ENCODE measurements at places on chromosomes 16 and 17. TPM values are rescaled to one million over a fixed set of nuclear protein-coding genes. Genes with fewer than 3 reads are reported as not detected.

- H3K27ac ChIP-seq, result no peak overlapping the region
- no peaks in the 10 kb centered on the region for H3K36me3 ChIP-seq
- H3K4me3 ChIP-seq, result no peak overlapping the region
These were observed 4.4 kb upstream of the SNX29 start for GRCh38 chr16:11972128-11972527.

DNA sequence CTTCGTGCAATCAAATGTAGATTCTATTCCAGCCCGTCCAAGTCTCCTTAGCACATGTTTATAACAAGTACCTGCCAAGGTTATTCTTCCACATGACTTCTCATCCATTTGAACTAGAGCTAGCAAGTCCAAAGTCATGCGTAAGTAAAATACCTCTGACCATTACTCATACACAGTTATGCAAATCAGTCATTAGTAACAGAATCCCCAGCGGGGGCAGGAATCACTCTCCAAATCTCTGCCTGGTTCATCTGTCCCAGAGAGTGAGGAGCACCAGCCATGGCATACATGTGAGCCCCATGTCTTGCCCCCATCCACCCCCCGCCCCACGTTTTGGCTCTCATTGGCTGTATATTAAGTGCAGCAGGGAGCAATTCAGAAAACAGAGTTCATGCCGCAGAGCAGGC, 27.7 kb downstream of the SRL start:
- DNase-seq, result no peak
- H3K27ac ChIP-seq, result no peak overlapping the region
- no peak overlapping the region for H3K4me3 ChIP-seq
- no peaks in the 10 kb centered on the region for H3K27me3 ChIP-seq

GRCh38 chr17:11598274-11599221, at the start of gene DNAH9:
Gene DNAH9, plus strand, starts transcription at chr17:11598470. Its CDS starts 29 bp downstream, at chr17:11598499.
- H3K27ac ChIP-seq, result no peak within 1 kb of the TSS
- H3K4me1 ChIP-seq, result peaks cover 2% of the 10 kb centered on the region
- H3K36me3 ChIP-seq, result no peaks in the 10 kb centered on the region
- peak; percentile 96 for DNase-seq
- peak within 1 kb of the TSS; percentile 58 for H3K4me3 ChIP-seq
- H3K27me3 ChIP-seq, result no peaks in the 10 kb centered on the region

GRCh38 chr16:84617041-84617790, 662 bp downstream of the COTL1 start:
- H3K36me3 ChIP-seq, result peaks cover 7% of the 10 kb centered on the region
- peaks cover 11% of the 10 kb centered on the region for H3K4me1 ChIP-seq

GRCh38 chr17:79980246-79981043, 55.2 kb downstream of the TBC1D16 start:
- no peak for DNase-seq
- H3K27me3 ChIP-seq, result no peaks in the 10 kb centered on the region
- H3K4me1 ChIP-seq, result peaks cover 4% of the 10 kb centered on the region
- H3K4me3 ChIP-seq, result no peak overlapping the region
- no peaks in the 10 kb centered on the region for H3K36me3 ChIP-seq

DNA sequence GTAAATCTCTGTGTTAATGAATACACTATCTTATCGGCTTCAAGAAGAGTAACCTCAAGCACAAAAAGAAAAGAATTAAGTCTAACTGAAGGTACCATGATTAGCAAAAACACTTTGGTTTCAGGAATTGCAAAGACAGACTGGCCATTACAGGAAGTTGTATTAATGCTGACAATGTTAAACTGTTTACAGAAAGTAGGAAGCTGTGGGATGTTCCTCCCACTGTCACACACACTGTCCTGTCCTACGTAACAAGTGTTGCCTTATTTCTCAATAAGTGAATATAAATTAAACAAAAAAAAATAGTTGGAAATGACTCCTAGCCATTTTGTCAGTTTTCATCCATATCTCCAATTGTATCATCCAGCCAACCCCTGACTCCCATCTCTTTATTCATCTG, 8.6 kb downstream of the GNA13 start:
- no peaks in the 10 kb centered on the region for H3K4me1 ChIP-seq
- H3K36me3 ChIP-seq, result peaks cover 34% of the 10 kb centered on the region
- DNase-seq, result no peak
- H3K27ac ChIP-seq, result no peak overlapping the region
- no peak overlapping the region for H3K4me3 ChIP-seq

CBX1 gene
- total RNA-seq, result 166 TPM

KRTAP3-2 gene
- total RNA-seq, result not detected

All from H1 (cell line).